Right kidney (tissue), 9 donors: ENCODE measurements at places on chromosomes 4 and X.

DNA sequence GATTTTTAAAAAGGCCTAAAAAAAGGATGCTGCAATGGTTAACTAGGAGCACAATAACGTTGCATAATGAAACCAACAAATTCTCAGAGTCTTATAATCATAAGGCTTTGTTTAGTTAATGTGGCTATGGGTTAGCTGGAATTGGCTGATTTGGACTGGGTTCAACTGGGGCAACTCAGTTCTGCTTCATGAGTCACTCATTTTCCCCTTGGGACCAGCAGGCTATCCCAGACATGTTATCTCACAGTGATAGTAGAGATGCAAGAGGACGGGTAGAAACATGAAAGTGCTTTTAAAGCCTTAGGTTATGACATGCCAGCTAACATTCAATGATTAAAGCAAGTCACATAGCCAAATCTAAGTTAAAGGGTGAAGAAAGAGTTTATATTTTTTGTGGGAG, 189.2 kb upstream of the GK2 start:
- no peak for DNase-seq

DNA sequence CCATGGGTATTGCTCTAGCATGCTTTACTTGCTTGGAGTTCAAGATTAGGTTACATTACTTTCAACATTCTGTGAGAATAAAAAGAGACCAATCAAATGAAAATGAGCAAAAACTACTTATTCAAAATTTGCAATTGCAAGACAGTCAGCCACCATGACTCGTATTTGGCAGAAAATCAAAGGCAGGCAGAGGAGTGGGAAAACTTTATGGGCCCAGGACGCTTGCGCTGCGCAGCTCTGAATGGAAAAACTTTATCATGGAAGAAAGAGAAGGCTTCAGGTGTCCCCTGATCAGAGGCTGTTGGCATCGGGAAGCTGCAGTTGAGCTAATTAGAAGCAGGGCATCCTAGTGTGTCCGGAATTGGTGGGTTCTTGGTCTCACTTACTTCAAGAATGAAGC, 250.6 kb downstream of the USP46 start:
- no peak for DNase-seq

- DNase-seq = no peak
Measured at GRCh38 chr4:96356591-96357370, 516.9 kb downstream of the PDHA2 start.

GRCh38 chr4:65508168-65508567, 162.1 kb downstream of the EPHA5 start:
- no peak for DNase-seq

DNA sequence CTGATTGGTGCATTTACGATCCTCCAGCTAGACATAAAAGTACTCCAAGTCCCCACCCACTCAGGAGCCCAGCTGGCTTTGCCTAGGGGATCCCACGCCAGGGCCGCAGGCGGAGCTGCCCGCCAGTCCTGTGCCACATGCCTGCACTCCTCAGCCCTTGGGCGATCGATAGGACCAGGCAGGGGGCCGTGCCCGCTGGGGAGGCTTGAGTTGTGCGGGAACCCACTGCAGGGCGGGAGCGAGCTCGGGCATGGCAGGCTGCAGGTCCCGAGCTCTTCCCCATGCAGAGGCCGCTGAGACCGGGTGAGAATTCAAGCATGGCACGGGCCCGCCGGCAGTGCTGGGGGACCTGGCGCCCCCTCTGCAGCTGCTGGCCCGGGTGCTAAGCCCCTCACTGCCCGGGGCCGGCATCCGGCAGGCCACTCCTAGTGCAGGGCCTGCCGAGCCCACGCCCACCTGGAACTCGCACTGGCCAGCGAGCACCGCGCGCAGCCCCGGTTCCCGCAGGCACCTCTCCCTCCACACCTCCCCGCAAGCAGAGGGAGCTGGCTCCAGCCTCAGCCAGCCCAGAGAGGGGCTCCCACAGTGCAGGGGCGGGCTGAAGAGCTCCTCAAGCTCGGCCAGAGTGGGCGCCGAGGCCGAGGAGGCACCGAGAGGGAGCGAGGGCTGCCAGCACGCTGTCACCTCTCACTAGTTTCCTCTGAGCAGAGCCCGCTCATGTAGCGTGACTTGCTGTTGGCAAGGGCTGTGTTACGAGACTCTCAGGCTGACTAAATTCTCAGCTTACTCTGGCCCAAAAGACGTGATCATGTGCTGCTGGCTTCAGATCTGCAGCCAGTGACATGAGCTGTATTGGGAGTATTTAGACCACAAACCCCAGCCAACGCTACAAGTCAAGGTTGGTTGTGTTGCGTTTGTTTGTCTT, 87.5 kb downstream of the TRAPPC11 start:
- DNase-seq = no peak

DNA sequence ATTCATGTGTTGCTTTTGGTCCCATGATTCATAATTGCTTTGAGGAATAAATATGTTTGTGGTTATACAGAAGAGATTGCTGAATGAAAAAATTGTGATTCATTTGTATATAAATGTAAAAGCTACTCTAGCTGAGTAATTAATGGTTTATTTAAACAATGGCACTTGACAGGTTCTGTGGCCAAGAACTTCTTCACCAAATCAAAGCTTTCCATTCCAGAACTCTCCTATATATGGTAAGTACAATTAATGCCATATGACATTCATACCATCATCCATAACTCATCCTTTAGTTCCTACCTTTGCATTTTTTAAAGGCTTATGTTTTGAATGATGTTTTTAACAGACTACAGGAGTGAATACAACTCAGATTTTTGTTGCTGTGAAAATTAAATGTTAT, 105.8 kb downstream of the REPS2 start:
- no peak for DNase-seq

DNA sequence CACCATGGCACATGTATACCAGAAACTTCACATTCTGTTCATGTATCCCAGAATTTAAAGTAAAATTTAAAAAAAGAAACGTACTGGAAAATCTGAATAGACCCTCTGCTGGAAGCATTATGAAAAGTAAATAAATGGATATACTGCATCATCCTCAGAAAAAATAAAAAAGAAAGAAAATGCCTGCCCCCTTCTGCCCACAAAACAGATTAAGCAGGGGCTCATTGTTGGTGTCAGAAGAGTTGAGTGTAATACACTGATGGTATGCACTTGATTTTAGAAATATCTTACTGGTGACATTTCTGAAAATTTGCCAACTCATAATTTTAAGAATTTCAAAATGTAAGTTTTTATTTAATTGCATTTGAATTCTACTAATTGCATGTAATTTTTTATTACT, 77.8 kb downstream of the LRP2BP start:
- DNase-seq = no peak

- DNase-seq = no peak
Measured at GRCh38 chr4:71377561-71377960, 38.7 kb downstream of the SLC4A4 start.

DNA sequence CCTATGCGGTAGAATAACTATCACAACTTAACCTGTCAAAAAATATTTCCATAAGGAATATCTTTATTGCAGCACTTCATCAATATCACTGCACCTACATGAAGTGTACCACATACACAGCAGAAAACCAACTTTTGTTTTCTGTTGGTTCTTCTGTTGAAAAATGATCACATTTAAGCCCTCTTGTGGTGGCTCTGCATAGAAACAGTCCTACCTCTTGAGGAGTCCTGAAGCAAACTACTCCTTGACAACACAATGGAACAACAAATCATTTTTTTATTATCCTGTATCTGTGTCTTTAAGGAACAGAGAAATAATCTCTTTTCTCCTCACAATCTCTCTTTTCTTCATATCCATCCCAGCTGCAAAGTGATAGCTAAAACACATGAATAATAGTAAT, 39.8 kb upstream of the ATOH1 start:
- DNase-seq = no peak

DNA sequence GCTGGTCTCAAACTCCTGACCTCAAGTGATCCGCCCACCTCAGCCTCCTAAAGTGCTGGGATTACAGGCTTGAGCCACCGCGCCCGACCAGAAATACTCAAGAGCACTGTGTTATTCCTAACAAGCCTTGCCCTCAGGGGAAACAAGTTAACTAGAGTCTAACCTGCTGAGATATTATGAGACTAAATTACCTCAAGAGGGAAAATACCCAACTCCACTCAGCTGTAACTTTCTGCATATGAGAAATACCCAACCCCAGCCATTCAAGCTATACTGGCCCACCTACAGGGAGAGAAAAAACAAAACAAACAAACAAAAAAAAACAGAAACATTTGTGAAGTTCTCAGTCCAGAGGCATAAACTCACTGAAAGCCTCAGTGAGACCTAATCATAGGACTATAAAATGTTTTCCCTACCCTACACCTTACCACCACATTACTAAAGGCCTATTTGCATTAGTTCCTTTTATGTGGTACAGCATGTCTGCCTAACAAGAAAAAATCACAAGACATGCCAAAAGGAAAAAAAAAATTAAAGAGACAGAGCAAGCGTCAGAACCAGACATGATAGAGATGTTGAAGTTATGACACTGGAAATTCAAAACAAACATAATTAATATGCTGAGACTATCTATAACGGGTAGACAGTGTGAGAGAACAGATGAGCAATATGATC, 876.0 kb downstream of the FSTL5 start:
- DNase-seq = no peak

DNA sequence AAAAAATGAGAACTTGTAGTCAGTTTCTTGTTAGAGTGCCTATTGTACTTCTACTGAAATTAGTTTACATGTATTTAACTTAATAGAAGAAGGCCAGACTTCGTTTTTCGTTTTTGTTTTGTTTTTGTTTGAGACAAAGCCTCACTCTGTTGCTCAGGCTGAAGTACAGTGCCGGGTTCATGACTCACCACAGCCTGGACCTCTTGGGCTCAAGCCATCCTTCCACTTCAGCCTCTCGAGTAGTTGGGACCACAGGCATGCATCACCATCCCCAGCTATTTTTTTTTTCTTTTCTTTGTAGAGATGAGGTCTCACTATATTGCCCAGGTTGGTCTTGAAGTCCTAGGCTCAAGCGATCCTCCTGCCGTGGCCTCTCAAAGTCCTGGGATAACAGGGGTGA, 793.9 kb downstream of the ADGRL3 start:
- DNase-seq = no peak

DNA sequence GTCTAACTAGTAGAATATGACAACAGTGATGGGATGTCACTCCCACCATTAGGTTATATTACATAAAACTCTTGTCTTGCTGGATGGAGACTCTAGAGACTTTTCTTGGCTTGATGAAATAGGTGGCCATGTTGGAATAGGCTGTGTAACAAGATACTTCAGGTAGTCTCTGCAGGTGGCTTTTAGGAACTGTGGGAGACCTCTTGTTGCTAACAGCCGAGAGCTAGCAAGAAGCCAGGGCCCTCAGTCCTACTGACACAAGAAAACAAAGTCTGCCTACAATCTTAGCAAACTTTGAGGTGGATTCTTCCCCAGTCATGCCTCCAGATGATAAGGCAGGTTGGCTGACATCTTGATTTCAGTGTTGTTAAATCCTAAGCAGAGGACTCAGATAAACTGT, 72.5 kb downstream of the GNL3L start:
- no peak for DNase-seq

DNA sequence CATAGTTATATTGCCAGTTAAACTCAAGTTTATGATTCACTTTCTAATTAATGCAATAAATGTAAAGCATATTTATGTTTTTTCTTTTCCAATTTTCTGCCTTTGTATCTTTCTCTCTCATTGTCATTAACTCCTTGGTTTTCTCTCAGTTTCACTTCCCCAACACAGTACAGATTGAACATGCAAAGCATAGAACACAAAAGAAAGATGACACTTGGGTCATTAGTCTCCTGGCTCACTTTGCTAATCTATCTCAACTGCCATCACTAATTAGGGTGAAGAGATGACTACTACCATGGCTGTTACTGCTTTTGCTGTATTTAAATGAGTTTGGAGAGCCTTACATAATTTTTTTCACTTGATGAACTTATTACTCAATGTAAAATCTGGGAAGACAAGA, 12.3 kb upstream of the NAA11 start:
- DNase-seq = no peak

DNA sequence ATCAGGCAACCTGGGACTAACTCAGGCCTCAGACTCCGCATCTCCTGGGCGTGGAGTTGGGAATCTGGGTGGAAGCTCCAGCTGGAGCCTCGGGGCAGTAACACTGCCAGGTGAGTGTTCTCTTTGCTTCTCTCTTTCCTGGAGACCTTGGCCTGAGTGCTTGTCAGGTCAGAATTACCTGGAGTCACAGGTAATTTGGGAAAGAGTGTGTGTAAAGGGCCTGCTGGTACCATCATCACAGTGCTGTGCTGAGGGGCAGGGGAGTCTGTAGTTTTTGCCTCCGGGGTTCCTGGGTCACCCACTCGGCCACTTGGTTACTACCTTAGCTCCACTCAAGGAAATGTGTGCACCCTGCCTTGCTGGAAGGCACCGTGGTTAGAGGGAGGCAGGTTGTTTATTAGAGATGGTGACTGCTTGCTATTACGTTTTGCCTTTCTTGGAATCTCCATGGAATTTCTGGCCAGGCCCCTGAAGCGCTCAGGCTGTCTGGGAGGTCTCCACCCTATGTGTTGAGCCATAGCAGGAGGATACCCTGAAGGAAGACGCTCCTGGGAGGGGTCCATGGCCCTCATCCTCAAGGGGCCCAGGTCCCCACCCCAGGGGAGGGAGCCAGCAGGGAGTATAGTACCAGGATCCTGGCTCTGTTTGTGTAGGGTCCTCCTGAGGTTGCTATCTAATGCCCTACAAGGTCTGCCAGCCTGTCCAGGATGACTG, 2.9 kb downstream of the GPR78 start:
- no peak for DNase-seq

DNA sequence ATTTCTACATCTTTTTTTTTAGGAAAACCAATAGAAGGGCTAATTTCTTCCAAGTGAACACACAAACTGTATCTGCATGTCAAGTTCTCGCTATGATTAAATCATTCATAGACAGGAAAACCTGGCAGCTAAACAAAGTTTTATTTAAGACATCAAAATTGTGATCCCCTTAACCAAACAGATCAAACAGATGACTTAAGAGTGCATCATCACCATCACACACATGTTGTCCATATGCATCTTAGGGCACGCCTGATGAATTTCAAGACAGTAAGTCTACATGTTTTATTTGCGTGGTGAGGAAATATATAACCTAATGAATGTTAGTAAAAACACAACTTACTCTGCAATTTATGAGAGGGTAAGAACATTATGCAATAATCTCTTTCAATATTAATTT, 317.0 kb upstream of the ANXA10 start:
- no peak for DNase-seq

DNA sequence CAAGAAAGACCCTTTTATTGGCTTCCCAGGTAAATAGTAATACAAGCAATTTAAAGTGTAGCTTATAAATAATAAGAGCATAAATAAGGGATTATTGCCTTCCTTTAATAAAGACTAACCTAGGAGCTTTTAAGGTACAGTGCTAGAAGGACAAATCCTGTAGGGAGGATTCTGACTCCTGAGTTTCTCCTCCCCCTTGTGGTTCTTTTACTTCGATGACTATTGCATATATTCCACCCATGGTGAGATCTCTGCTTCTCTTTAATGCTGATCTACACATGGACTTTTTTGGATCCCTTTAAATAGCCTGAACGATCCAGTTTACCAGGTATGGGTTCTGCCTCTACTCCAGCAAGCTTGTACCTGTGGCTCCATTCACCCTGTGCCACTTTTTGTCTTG, 2.5 kb downstream of the GALNT7 start:
- no peak for DNase-seq
